Ovary (tissue), 10 donors: ENCODE measurements at places on chromosomes 2 and 18. TPM values are rescaled to one million over a fixed set of nuclear protein-coding genes. Genes with fewer than 3 reads are reported as not detected.
A peak's percentile ranks its signal among the peaks of the same experiment; 100 is the strongest.

The RGPD3 gene
- 0.80 TPM for total RNA-seq

The HOXD10 gene
- 3.2 TPM for total RNA-seq

The SERPINB5 gene
- total RNA-seq: not detected

The L3MBTL4 gene
- 79.1 TPM for total RNA-seq

The CD8B gene
- total RNA-seq: 0.52 TPM

The SLC11A1 gene
- total RNA-seq: 10.3 TPM

The RPL31 gene
- total RNA-seq: 3,108 TPM

The M1AP gene
- 0.46 TPM for total RNA-seq

The MOGAT1 gene
- total RNA-seq: not detected

The VIL1 gene
- not detected for total RNA-seq

The PROC gene
- total RNA-seq: not detected

DNA sequence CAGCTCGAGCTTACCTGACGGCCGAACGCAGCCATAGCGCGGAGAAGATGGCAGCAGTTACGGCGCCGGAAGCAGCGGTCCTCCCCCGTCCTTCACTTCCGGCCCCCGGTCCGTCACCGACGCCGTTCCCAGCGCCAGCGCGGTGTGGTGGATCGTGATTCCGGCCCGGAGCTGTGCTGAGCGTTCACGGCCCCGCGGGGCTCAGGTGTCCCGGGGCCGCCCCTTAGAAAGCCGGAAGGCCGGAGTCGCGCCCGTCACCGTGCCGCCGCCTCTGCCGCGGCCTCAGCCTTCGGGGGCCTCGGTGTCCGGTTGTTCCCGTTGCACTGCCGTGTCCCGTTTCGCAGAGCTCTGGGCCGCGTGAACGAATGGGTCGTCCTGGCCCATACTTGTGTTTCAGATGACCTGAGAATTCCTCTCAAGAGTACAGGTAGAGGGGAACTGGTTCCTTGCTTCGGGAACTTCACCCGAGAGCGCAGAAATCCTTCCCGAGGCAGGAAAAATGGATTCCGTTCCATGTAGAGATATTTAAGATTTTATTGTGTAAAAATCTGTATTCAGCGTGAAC is at the start of gene MTERF4:
Gene MTERF4 (minus strand): TSS at position 49 of the 565 bp plus-strand sequence. CDS start 14 bp downstream, at position 35.
- no peaks in the 10 kb centered on the region for H3K27me3 ChIP-seq
- peak within 1 kb of the TSS; percentile 94 for H3K4me3 ChIP-seq
- H3K4me1 ChIP-seq: peaks cover 9% of the 10 kb centered on the region
- peak; percentile 86 for DNase-seq
- H3K27ac ChIP-seq: peak within 1 kb of the TSS; percentile 84

- DNase-seq: no peak
- no peak overlapping the region for H3K4me3 ChIP-seq
- no peaks in the 10 kb centered on the region for H3K27me3 ChIP-seq
- H3K36me3 ChIP-seq: no peaks in the 10 kb centered on the region
These were observed 142.4 kb downstream of the NDUFA10 start for GRCh38 chr2:239882781-239883180.

- H3K27ac ChIP-seq: no peak overlapping the region
- peaks cover 10% of the 10 kb centered on the region for H3K4me1 ChIP-seq
- no peak for DNase-seq
These were observed 125.9 kb downstream of the MAP4K4 start for GRCh38 chr2:101823347-101823791.

DNA sequence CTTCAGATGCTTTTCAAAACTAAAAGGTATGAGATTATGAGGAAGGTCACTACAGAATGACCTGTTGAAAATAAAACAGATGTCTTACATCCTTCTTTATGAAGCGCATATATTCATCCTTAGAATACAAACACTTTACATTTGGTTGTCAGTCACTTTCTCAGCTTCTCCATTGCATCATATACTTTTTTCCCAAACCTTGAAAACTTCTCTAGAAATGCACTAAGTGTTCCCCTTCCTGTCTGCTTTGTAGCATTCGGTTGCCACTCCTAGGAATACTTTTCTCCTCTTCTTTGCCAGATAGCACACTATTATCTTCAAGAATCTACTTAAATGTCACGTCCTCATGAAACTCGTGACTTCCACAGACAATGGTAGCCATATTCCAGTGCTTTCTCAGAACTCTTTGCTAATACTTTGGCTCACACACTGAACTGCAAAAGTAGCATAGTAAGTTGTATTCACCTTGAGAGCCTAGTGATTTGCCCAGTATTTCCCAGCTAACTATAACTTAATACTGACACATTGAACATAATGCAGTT is 27.6 kb downstream of the DSC1 start:
- H3K27me3 ChIP-seq: no peaks in the 10 kb centered on the region
- H3K36me3 ChIP-seq: no peaks in the 10 kb centered on the region
- H3K4me1 ChIP-seq: no peaks in the 10 kb centered on the region
- no peak overlapping the region for H3K27ac ChIP-seq
- H3K4me3 ChIP-seq: no peak overlapping the region
- no peak for DNase-seq

GRCh38 chr2:236665572-236666118 is 96.0 kb downstream of the ACKR3 start:
- H3K27ac ChIP-seq: no peak overlapping the region
- DNase-seq: no peak

- H3K4me1 ChIP-seq: no peaks in the 10 kb centered on the region
- DNase-seq: no peak
- no peaks in the 10 kb centered on the region for H3K36me3 ChIP-seq
- H3K27me3 ChIP-seq: no peaks in the 10 kb centered on the region
- H3K27ac ChIP-seq: no peak overlapping the region
- no peak overlapping the region for H3K4me3 ChIP-seq
These were observed 22.4 kb downstream of the HRH4 start for GRCh38 chr18:24482821-24483220.
